ENCODE measurements at places on chromosomes 12 and 14. TPM values are rescaled to one million over a fixed set of nuclear protein-coding genes. Genes with fewer than 3 reads are reported as not detected.

NABP2 gene
- 29.1 TPM for total RNA-seq

IL31 gene
- not detected for total RNA-seq

TEDC1 gene
- 4.0 TPM for total RNA-seq

BHLHE41 gene
- 4.3 TPM for total RNA-seq

GPD1 gene
- 0.59 TPM for total RNA-seq

SIVA1 gene
- 46.4 TPM for total RNA-seq

GCN1 gene
- total RNA-seq, result 95.5 TPM

CNTN1 gene
- total RNA-seq, result 2.1 TPM

OR6C70 gene
- not detected for total RNA-seq

STXBP6 gene
- total RNA-seq, result 27.1 TPM

PRICKLE1 gene
- total RNA-seq, result 39.5 TPM

AQP2 gene
- total RNA-seq, result not detected

TCL1A gene
- total RNA-seq, result not detected

AMN gene
- total RNA-seq, result 2.0 TPM

ATXN2 gene
- total RNA-seq, result 58.0 TPM

CCDC38 gene
- 0.07 TPM for total RNA-seq

SLC16A7 gene
- total RNA-seq, result 4.5 TPM
